Activated CD8-positive, alpha-beta memory T cell treated with anti-CD3 and anti-CD28 coated beads for 48 hours (primary cell): ENCODE measurements at places on chromosomes 11 and 22.

DNA sequence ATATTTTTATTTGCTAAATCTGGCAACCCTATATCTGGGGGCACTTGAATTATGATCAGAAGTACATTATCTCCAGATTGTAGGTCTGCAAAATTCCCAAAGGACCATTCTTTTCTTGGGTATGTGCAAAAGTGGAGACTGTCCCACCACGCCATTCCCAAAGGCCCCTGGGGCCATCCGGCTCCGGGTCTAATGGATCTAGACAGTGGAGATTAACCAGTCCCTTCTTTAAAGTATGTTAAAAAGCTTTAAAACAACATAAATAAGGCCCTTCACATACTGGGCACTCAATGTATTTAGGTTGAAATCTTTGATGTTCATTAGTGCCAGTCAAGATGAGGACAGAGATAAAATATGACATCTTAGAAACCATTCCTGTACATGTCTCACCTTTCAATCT is 124.1 kb downstream of the MAML2 start:
- no peak for DNase-seq

DNA sequence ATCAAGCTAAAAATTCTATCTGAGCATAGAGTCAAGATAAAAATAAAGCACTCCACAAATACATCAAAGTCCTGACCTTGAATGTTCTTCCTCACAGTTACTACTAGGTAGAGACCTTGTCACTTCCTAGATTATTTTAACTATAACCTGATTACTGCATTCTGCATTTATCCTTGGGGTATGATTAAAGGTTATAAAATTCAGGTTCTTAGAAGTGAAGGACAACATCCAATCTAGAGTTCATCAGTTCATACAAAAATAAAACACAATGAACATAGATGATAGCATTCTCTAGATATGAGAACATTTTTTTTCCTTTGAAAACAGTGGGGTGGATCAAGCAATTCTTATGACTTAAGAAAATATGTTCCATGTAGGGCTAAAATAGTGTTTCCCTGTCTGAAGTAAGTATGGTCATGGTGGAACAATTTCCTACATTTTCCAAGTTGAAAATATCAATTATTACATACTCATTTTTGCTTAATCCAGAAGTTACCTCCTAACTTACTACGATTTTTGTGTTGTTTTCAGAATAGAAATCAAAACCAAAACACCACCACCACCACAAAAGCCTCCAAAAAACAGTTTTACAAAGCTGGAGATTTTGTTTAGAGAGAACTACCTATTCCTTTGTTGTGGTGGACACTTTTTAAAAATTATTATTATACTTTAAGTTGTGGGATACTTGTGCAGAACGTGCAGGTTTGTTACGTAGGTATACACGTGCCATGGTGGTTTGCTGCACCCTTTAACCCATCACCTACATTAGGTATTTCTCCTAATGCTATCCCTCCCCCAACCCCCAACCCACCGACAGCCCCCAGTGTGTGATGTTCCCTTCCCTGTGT is 112.0 kb upstream of the DDI1 start:
- no peak for DNase-seq

DNA sequence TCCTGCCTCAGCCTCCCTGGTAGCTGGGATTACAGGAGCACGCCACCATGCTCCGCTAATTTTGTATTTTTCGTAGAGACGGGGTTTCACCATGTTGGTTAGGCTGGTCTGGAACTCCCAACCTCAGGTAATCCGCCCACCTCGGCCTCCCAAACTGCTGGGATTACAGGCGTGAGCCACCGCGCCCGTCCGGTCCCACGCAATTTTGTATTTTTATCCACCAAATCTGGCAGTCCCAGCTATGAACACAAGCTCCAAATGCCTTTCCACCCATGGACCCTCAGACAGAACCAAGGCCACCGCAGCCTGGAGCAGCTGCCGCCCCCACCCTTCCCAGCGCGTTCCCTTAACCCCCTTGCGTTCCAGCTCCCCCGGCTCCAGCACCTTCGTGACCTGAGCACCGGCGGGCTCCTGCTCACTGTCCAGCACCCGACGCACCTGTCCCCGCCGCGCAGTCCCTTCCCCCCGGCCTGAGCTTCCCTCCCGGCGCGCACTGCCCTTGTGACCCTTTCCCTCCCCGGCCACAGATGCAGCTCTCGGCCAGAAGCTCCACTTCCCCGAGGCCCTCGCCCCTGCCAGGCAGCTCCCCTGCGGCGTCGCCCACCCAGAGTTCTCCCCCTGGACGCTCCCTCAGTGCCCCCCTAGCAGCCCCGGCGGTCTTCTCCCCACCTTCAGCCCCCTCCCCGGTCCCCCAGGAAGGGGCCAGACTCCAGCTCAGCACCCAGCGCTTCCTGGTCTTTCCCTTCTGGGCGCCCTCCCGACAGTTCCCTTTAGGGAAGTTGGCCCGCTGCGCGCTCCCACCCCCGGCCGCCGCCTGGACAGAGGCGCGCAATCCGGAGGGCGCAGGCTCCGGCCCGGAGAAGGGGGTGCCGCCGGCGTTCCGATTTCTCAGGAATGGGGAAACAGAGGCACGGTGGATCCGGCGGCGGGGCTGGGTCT is 5.6 kb upstream of the ZBED4 start:
- no peak for DNase-seq

DNA sequence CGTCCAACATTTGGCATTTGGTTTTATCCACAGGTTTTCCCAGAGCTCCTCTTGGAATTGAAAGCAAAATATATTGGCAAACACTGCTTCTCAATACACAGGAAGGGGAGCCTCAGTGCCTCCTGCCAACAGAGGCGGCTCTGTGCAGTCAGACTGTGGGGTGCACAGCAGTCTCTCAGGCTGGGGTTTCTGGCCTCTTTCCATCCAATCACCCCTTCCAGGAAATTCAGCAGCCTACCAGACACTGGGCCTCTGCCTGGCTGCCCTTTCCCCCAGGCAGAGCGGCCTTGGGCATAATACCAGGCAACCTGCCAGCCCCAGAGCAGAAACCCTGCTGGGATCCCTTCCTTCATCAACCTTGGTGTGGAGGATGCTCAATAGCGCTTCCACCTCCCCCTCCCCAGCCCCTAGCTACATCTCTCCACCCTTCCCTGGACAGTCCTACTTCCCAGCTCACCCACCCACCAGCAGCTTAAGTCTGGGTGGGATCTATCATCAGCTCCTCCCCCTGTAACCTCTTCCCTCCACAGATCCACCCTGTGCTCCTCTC is 17.8 kb upstream of the RAPSN start:
- DNase-seq = no peak

DNA sequence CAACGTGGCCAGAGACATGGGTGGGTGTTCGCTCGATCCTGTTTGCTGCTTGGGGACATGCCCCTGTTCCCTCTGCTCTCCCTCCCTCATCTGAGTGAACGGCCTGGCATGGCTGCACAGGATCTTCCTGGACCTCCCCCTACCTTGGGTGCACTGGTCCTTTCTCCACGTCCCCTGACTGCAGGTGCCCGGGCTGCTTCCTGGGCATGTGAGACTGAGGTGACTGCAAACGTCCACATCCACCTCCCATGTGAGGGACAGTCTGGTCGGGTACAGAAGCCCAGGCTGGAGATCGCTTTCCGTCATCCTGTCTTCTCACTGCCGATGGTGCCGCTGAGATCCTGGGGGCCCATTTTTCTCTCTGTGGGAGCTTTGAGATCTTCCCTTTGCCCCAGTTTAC is 11.8 kb downstream of the SULT4A1 start:
- no peak for DNase-seq

DNA sequence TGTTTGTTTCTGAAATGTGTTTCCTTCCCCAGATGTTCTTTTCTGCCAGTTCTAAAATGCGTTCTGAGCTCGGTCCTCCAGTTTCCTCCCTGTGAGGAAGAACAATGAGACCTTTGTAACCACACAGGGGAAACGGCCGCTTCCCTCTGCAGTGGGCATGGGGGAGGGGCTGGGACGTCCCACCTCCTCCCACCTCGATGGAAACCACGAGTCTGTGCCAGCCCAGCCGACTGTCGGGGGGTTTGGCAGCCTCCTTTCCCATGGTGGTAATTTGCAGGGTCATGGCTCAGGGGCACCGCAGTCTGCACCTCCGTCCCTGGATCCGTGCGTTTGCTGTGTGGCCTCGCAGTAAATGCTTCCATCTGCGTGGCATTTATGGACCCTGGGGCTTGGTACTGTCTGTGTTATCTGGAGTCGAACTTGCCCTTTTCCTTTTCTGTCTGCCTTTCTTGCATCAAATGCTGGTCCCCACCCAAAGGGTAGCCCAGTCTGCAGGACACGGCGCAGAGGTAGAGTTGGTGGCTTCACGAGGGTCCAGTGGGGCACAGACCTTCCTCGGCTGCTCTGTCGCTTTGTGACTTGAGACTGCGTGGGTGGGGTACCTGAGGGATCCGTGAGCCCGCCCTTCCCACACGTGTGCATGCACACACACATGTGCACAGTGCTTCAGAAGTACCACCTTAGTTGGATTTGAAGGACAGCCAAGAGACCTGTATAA is 16.1 kb downstream of the LRP5 start:
- no peak for DNase-seq

GRCh38 chr11:126360049-126360446 is 4.6 kb downstream of the ST3GAL4 start:
- no peak for DNase-seq

DNA sequence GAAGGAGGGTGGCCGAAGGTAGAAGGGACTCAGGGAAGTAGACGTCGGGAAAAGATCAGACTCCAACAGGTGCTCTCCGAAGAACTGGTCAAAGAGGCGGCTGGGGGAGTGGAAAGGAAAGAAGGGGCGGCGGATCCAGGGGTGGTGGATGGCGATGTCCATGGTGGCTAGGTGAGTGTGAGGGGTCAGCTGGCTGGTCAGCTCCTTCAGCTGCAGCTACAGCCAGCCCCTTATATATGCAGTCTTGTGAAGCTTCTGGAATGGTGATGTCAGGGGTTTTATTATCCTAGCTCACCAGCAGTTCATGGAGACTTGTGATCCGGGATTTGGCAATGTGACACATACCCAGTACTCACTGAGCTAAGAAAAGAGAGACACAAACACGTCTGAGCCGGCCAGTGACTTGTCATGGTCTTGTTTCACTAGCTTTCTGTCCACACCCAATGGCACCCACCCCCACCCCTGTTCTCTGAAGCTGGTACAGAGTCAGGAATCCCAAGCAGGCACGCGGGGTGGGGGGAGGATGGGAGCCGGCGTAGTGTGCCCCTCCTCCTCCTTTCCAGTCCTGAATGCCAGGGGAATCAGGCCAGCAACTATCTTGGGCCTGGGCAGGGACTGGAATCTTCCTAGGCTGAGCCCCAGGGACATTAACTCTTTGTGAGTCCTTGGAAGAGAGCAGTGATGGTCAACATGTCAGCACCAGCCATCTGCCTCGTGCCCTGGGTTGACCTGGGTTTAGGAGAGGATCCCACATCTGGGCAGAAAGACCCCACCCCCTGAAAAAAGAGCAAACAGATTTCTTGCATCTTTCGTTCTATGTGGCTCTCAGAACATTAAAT is at the start of gene CRYAB:
Gene CRYAB (minus strand): TSS at position 208 of the 839 bp plus-strand sequence. CDS start 46 bp downstream, at position 162.
- DNase-seq = no peak

DNA sequence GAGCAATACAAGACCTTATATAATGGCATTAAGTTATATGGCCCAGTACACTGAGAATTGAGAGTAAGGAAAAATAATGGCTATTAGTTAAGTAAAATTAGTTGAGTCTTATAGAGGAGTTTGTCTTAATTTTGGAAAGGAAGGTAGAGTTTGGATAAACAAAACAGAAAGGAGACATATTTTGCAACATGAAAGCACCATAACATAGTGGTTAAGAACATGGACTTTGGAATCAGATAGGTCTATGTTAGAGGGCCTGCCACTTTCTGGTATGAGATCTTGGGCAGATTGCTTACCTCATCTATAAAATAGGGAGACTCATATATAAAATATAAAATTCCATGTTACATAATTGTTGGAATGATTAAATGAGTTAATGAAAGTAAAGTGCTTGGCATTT is 68.9 kb downstream of the CSTPP1 start:
- DNase-seq = no peak

- DNase-seq = no peak
Observed at GRCh38 chr11:14309425-14310192, 49.4 kb downstream of the RRAS2 start.

DNA sequence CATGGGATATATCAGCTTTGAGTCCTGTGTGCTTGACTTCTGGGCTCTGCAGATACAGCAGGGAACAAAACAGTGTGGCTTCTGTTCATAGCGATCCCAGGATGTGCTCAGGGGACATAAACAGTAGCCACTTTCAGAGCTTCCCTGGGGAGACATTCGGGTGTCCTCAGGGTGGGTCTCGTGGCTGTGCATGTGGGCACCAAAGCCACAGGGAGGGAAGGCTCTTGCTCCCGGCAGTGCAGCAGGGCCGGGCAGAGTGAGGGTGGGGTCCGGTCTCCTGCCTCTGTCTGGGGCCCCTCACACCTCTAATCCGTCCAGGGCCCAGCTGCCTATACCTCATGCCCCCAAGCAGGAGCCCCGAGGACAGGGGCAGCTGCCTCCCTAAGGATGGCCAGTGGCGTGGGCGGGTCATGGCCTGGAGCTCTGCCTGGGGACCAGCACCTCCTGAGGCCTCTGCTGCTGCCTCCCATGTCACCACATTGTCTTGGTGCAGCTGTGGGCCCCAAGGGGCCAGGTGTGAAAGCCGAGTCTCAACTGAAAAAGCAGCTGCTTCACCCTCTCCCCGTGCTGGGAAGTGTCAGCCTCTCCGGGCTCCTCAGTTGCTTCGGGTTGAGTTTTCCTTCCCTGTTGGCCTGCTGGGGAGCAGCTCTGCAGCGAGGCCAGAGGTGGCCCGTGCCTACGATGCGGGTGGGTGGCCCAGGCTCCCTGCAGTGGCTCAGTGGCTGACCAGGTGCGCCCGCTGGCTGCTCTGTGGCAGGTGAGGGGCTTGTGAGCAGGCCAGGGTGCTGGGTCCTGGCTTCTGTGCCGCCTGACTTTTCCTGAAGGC is 3.8 kb downstream of the TPCN2 start:
- no peak for DNase-seq

GRCh38 chr11:765025-765801 is 12.1 kb downstream of the GATD1 start:
- no peak for DNase-seq

GRCh38 chr11:69510471-69511357 is 29.3 kb downstream of the LINC01488 start:
- no peak for DNase-seq
